ENCODE measurements at places on chromosomes 11 and 22.

DNA sequence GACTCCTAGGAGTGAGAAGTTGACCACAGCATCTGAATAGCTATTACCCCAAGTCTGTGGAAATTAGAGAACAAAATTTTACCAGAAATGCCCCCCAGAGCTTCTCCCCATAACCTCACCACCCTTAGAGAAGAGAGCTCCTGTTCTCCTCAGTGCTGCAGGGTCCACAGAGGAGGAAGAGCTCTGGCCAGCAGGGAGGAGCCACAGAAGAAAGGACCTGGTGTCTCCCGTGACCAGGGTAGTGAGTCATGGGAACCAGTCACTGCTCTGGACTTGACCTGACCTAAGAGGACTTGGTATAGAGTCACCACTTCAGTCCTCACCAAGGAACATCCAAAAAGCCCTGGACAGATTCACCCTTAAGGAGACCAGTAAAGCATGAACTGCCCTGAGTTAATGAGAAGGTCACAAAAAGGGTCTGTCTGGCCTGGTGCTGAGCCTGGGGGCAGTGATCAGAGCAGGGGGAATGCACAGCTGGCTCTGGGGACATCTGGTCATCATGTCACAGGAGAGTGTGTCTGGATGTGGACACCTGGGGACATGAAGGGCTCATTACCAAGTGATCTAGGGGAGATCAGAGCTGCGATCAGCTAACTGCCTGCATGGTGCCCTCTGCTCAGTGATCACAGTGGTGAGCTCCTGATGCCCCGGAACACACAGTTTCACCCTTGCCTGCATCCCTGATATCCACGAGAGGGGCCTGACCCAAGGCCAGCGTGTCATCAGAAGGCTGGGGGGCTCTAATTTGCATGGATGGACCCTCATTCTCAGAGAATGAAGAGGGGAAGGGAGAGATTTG lies 103.3 kb upstream of the TOP3B start:
- DNase-seq, result no peak

DNA sequence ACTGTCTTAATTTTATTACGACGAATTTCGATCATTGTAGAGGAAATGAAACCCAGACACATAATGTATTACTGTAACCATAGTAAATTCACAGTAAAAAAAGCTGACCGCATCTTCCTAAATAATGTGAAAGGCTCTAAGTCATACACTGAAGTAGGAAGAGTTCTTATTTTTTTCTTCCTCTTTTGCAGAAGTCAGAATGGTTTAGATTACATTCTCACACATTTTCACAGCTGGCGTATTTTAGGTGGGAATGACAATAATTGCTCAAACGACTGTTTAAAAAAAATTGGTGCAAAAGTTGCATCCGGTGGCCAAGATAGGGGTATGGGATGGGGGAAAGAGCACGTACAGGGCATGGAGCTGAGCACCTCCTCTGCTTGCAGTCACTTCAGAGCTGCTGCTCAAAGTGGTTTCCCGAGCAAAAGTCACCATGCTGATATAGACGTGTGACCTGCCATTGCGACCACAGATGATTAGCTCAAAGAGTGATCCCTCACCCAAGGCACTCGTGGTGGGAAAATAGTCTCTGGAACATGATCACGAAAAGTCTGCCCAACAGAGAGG lies 35.3 kb downstream of the MMP13 start:
- no peak for DNase-seq

- no peak for DNase-seq
These were observed 16.1 kb downstream of the XRRA1 start for GRCh38 chr11:74932797-74933196.

- no peak for DNase-seq
These were observed 13.5 kb downstream of the ARFGAP2 start for GRCh38 chr11:47163193-47163592.

GRCh38 chr11:107608809-107609208 lies 17.9 kb downstream of the ELMOD1 start:
- DNase-seq, result no peak

GRCh38 chr22:19723983-19724827 lies 866 bp downstream of the GP1BB start:
- DNase-seq, result no peak

DNA sequence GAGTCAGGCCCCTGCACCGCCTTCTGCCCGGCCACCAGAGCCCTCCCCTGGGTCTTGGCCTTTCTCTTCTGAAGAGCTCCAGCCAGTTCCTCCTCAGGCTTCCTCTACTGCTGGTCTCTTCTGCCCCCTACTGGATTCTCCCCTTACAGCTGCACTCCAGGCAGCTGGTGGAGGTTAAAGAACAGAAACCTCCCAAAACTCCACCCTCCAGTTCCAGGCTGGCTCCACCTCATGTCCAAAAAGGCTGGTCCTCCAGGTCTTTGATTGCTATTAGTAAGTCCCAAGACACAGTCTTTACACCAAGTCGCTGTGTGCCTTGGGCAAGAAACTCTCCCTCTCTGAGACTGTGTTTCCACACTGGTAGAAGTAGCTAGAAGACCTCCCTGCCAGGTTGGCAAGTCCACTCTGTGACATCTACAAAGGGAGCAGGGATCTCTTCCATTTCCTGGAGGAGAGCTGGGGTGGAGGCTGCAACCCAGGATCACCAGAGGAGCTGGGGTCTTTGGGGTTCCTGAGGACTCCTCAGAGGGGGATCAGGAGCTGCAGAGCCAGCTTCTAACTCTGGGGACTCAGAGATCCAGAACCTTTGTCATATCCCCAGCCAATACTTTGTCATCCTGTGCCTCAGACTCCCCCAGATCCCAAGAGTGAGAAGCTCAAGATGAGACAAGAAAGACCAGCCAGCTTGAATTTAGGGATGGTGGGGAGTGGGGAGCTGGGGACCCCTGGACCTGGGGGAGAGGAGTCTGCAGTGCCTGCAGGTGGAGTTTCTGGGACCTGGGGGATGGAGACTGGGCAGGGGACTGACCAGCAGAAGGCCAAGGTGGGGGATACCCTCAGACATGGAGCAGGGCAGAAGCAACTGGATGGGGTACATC lies 3.4 kb upstream of the IGLL5 start:
- DNase-seq, result no peak

DNA sequence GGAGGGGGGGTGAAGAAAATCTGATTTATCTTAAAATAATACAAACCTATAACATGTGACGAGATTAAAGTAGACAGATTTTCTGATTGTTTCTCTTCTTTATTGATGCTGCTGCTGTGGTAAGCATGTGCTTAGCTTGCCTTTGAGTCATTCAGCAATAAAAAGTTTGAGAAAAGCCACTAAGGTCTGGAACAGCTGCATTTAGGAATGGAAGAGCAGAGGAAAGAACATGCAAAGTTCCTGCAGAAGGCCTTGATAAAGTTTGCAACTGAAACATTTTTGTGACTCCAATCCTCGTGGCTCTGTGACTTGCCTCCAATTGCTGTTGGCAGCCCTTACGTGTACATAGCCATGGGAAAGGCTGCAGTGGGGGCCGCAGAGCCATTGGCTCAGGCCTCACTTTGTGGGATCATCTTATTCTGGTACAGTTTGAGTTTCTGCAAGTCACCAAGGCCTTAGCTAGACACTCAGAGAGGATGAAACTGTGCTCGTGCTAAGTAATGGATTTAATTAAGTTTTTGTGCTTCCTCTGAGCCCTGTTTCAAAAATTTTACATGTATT lies 370.2 kb downstream of the AASDHPPT start:
- no peak for DNase-seq

- no peak for DNase-seq
These were observed 14.9 kb downstream of the BRSK2 start for GRCh38 chr11:1404461-1405185.

DNA sequence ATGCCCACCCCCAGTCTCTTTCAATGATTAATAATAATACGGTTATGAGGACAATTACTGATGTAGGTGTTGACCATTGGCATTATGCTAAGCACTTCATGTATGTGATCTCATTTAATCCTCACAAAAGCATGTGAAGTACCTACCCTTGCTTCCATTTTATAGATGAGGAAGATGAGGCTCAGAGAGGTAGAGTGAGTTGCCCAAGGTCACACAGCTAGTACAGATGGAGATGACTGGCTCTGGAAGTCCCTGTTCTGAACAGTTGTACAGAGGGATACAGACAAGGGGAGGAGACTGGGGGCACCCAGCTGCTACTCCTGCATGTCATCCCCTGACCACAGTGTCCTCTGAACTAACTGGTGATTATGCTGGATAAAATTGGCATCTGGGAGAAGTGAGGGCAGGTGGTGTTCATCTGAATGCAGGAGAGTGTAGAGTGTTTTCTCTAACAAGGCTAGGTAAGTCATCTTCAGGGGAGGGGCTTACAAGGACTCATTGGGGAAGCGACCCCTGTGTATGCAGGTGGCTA lies 43.2 kb downstream of the KIAA1671 start:
- DNase-seq, result no peak

DNA sequence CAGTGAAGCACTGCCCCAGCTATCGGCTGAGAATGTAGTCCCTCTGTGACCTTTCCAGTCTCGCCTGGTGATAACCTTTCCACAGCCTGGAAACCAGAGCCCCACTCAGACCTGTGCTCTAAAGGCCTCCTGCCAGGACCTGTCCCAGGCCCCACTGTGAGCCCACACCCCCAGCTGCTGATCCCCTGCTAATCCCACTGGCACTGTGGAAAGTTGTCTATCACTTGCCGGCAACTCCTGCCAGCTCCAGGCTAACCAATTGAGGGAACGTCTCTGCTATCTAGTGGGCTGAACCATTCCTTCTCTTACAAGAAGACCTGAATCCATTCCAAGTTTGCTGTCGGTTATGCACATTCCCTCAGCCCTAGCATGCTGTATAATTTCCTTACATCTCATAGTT lies 328.2 kb downstream of the FAM181B start:
- no peak for DNase-seq

DNA sequence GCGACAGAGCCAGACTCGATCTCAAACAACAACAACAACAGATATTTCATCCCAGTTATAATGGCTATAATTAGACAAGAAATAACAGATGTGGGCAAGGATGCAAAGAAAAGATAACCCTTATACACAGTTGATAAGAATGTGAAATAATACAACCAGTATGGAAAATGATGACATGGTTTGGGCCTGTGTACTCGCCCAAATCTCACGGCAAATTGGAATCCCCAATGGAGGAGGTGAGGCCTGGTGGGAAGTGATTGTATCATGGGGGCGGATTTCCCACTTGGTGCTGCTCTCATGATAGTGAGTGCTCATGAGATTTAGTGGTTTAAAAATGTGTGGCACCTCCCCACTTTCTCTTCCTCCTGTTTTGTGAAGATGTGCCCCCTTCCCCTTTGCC lies 104.1 kb downstream of the C11orf87 start:
- no peak for DNase-seq

GRCh38 chr11:111300569-111300968 lies 2.2 kb downstream of the POU2AF3 start:
- DNase-seq, result no peak

GRCh38 chr11:44149651-44150050 lies 54.2 kb downstream of the EXT2 start:
- DNase-seq, result no peak
